SHP77 treated with DMSO at 0.1 percent for 48 hours (cell line): ENCODE measurements at places on chromosomes 12 and 14.

- no peak for DNase-seq
Observed at GRCh38 chr12:120496413-120497340, 764 bp downstream of the DYNLL1 start.

- no peak for DNase-seq
Observed at GRCh38 chr12:53338017-53338416, 1.9 kb upstream of the SP7 start.

DNA sequence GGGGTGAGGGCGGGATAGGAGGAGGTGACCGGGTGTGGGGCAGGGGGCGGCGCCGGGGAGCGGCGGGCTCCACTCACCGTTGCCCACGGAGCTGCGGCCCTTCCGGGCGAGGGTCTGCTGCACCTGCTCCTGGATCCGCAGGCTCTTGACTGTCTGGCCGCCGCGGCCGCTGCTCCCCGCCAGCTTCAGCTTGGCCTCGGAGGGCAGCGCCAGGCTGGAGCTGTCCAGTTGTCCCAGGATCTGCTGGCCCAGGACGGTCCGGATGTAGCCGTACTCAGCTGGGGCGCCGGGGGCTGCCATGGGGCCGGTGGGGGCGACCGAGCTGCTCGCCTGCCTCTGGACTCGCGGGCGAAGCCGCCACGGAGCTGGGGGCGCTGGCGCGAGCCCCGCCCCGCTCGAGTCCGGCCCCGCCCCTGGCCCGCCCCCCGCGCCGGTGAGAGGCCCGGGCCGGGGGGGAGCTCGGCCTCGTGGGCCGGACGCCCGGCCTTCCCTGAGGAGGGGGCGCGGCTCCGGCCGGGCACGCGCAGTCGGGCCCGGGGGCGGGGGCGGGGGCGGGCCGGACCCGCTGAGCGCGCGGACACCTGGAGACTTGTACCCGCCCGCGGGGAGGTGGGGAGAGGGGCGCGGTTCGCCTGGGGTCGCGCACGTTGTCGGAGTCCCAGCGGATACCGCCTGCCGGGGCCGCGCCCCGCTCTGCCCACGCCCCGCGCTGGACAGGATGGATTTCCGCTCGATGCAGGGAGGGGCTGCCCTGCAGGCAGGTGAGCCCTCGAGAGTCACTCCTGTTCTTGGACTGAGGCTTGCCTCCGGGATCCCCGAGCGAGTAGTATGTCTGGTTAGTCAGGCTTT, at the start of gene PKP2:
Gene PKP2, minus strand, starts transcription at position 346 of the 849 bp plus-strand sequence. Its CDS starts 46 bp downstream, at position 300.
- peak; percentile 45 for DNase-seq

GRCh38 chr12:43795716-43796280, 10.3 kb downstream of the TWF1 start:
- no peak for DNase-seq

- peak; percentile 5 for DNase-seq
Observed at GRCh38 chr12:125633686-125634085, 568.5 kb downstream of the AACS start.

GRCh38 chr12:101653030-101653429, 44.4 kb upstream of the CHPT1 start:
- DNase-seq, result no peak

- no peak for DNase-seq
Observed at GRCh38 chr12:71627438-71628002, 36.1 kb downstream of the ZFC3H1 start.

GRCh38 chr14:70392676-70393075, 24.2 kb downstream of the SYNJ2BP start:
- no peak for DNase-seq

- DNase-seq, result no peak
Observed at GRCh38 chr12:132021965-132022364, 72.2 kb downstream of the EP400 start.

DNA sequence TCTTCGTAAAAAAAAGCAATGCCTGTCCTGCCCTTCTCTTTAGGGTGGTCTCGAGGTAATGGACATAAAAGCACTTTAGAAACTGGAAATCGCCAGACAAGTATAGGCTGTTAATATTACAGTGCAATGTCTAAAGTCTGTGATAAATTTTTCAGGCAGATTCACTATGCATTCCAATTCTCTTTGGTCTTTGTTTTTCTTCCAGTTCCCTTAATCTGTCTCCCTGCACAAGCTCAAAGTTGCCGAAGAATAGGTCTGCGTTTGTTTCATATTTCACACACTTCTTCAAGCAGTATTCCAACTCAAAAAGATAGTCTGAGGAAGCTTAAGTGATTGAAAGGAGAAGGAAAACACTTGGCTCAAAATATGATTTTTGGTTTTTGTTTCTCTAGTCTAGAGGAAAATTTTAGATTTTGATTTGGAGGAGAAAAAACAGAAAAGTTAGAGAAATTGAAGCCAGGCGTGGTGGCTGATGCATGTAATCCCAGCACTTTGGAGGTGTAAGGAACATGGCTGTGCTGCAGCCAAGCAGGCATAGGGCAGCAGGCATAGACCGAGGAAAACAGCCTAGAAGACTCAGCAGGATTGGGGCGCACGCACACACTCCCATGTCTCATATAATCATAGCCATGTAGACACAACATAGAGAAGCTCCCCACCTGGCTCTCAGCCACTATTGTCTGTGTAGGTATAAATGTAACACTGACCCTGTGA, 96.2 kb upstream of the TMPO start:
- DNase-seq, result no peak

DNA sequence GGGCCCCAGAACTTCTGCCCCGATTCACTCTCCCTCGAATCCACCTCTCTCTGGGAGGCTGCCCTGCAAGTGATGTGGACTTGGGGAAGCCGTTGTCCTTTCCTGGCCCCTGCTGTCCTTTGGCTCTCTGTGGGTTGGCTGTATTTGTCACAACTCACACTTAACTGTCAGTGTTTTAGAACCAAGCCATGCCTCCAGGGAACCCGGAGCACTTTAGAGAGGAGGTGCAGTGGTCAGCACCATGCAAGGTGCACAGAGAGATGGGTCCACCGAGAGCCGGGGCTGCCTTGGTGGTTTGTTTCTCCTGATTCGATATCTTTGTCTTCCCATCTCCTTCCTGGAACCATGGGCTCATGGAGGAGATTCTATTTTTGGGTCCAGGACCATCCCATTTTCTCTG, 129.5 kb upstream of the RTL1 start:
- DNase-seq, result no peak

DNA sequence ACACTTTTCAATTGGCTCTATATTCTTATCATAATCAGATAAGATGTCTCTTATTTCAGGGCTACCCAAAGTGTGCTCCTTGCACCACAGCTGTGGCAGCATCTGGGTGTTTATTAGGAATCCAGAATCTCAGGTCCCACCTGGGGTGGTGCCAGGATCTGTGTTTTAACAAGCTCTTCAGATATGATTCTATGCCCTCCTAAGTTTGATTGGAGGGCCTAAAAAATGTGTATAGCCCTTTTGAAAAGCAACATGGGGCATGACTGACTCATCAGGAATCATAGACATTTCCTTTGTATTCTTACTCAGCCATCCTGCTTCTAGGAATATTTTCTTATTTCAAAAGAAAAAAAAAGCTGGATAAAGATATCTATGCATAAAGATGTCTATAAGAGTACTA, 103.1 kb downstream of the HELB start:
- DNase-seq, result no peak

GRCh38 chr14:38502239-38502638, 246.3 kb upstream of the CLEC14A start:
- no peak for DNase-seq

GRCh38 chr12:22543246-22544037, 900 bp downstream of the C2CD5 start:
- no peak for DNase-seq

DNA sequence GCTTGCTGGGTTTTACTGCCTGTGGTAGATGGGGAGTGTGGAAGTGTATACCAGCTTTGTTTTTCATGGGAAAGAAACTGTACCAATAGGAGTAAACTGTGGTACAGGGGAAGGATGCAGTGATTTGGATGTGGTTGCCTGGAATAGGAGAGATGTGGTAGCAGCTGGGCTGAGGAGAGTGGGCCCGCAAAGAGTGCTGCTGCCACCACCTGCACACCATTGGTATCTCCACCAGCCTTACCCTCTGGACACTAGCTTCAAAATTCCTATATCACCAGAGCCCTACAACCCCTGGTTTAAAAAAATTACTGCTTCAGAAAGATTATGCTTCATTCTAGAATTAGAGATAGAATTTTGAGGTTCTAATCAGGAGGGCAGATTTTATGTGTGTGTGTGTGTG, 53.6 kb downstream of the AKAP6 start:
- DNase-seq, result peak; percentile 64

GRCh38 chr14:75521415-75522199, 662 bp upstream of the BATF start:
- DNase-seq, result no peak

GRCh38 chr12:20097626-20098025, 270.7 kb upstream of the PDE3A start:
- no peak for DNase-seq

DNA sequence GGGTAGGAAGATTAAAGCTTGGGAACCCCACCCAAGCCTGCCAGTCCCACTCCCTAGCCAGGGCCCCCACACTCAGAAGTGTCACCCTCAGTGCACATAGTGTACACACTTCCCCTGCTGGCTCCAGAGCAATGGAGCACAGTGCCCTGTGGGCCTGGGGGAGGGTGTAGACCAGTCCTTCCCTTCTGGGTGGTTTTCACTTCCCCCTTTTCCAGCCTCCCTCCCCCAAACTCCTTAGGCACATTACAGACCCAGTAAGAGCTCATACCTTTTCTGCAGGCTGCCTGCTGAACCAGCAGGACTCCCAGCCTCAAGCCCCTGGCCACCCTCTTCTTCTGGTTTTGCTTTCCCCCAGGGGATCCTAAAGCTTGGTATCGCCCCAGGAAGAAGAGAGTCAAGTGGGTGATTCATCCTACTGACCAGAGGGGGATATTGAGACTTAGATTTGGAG, at the start of gene ZNF385A:
Gene ZNF385A, minus strand, starts transcription at position 143 of the 451 bp plus-strand sequence. CDS start 219 bp downstream, outside the sequence.
- DNase-seq, result no peak

- no peak for DNase-seq
Observed at GRCh38 chr14:101232340-101233020, 328.8 kb upstream of the DIO3 start.

- no peak for DNase-seq
Observed at GRCh38 chr12:32098112-32098511, 8.5 kb upstream of the BICD1 start.

GRCh38 chr12:109153821-109154441, 37.5 kb downstream of the ACACB start:
- no peak for DNase-seq

DNA sequence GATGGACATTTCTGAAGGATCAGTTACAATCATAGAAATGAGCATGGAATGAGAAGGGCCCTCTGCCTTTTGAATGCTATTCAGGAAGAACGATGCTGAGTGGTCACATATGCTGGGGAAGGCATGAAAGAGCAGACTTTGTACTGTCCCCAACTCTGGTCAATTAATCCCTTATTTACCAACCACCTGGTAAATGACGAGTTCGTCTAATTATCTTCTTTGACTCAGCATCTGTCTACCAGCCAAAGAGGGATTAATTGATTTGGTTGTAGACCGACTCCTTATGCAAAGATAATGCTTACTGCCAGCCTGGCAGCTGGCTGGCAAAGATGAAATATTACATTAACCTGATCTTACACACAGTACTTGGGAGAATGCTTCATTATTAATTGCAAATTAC, 152.2 kb downstream of the CHST11 start:
- DNase-seq, result no peak

- no peak for DNase-seq
Observed at GRCh38 chr12:8950702-8951478, 1.4 kb upstream of the M6PR start.

- DNase-seq, result no peak
Observed at GRCh38 chr12:45674181-45674977, 55.1 kb upstream of the ARID2 start.
